T-helper 9 cell (primary cell): ENCODE measurements at places on chromosomes 5 and 9.

- DNase-seq, result no peak
Observed at GRCh38 chr9:97511655-97512427, 10.4 kb downstream of the TMOD1 start.

- DNase-seq, result no peak
Observed at GRCh38 chr9:90393365-90394152, 249.1 kb downstream of the DIRAS2 start.

DNA sequence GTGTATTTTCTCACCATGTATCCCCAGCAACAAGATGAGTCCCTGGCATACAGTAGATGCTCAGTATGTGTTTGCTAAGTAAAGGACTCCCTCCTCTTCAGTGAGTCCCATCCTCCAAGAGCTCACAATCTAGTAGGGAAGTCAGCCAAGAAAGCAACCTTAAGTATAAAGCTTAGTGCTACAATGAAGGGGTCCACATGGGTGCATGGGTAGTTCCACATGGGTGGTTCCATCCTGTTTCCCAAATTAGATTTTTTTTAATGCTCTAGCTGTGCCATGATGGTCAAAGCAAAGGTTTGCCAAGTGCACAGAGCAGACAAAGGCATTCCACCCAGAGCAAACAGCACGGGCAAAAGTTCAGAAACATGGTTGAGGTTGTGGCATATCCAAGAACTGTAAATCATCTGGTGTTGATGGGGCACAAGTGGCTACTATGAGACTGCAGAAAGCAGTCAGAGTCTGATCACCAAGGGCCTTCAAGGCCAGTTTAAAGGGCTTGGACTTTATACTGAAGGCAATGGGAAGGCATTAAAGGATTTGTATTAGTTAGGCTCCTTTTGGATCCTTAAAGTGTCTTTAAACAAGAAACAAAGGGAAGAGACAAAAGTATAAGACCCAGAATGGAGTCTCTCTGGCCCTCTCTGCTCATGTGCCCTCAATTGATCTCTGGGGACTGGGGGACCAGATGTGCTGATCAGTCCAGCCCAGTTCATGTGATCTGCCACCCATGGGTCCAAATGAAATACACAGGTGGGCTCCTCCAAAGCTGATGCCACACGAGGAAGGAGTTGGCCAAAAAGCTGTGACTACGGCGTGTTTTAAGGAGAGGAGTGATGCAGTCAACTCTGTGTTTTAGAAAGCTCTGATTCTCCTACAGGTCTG, 9.0 kb upstream of the CPLX2 start:
- DNase-seq, result no peak

DNA sequence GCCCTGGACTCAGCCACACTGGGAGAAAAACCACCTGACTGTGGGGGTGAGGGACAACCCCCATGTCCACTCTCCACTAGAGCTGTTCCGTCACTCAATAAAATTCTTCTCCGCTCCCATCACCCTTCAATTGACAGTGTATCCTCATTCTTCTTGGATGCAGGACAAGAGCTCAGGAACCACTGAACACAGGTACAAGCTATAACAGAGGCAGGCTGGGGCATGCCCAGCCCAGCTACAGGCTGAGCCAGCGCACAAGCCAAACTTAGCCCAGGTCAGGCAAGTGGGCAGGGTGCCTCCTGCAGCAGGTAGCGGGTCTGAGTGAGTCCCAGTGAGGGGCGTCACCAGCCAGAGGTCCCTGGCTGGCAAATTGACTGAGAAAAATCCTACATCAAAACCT, 183.4 kb downstream of the HINT1 start:
- no peak for DNase-seq

GRCh38 chr9:70427161-70427945, 12.9 kb upstream of the KLF9 start:
- no peak for DNase-seq

- DNase-seq, result no peak
Observed at GRCh38 chr5:153425914-153426313, 64.6 kb upstream of the GRIA1 start.

DNA sequence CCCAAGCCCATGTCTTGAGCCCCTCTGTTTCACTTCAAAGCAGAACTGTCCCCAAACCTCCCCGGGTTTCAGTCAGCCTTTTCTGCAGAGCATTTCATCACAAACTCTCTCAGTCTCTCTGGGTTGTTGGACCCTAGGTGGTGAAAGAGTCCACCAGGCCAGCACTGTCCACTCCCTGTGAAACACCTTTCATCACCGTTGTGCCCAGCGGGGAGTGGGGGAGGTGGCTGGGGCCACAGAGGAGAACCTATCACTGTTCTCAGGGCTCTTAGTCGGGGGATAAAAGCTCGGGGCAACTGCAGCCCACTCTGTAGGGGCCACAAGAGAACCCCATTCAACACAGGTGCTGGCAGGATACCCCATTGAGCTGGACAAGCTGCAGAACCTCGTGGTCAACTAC, 5.4 kb upstream of the RABL6 start:
- DNase-seq, result no peak

GRCh38 chr5:158155067-158155466, 296.1 kb upstream of the CLINT1 start:
- no peak for DNase-seq

GRCh38 chr5:167726642-167727041, 564.8 kb upstream of the WWC1 start:
- no peak for DNase-seq

GRCh38 chr5:32473072-32473471, 28.5 kb upstream of the ZFR start:
- DNase-seq, result no peak

DNA sequence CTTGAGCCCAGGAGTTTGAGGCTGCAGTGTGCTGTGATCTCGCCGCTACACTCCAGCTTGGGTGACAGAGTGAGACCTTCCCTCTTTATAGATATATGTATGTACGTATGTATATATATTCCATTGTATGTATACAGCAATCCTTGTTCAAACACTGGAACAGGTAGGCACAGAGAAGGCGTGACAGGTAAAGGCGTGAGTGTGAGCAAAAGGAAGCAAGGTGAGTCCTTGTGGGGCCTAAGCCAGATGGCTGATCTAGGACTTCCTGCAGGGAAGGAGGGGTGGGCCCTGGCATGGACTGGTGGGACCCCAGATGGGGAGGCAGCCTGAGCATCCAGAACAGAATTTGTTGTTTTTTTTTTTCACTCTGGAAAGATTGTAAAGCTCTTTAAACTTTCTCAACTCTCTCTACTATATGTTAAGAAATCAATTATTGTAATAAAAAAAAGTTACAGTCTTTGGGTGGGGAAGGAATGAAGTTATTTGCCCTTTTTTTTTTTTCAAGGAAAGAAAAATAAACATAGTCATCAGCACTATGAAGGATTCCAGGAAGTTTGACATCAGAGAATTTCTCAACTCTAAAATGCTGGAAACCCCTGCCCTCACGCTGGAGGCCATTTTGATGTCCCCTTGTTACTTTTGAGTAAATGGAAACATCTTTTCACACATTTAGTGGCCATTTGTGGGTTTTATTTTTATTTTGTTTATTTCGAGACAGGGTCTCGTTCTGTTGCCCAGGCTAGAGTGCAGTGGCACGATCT, 38.9 kb upstream of the STXBP1 start:
- DNase-seq, result no peak

GRCh38 chr9:111992523-111992922, 95.9 kb downstream of the UGCG start:
- DNase-seq, result no peak

- no peak for DNase-seq
Observed at GRCh38 chr5:123717139-123717538, 205.2 kb downstream of the CSNK1G3 start.

- no peak for DNase-seq
Observed at GRCh38 chr9:93435386-93435785, 16.1 kb upstream of the FAM120A start.
